ENCODE measurements at places on chromosomes 16 and 17.

- DNase-seq: no peak
These were observed 3.8 kb upstream of the C1QL1 start for GRCh38 chr17:44971776-44972483.

DNA sequence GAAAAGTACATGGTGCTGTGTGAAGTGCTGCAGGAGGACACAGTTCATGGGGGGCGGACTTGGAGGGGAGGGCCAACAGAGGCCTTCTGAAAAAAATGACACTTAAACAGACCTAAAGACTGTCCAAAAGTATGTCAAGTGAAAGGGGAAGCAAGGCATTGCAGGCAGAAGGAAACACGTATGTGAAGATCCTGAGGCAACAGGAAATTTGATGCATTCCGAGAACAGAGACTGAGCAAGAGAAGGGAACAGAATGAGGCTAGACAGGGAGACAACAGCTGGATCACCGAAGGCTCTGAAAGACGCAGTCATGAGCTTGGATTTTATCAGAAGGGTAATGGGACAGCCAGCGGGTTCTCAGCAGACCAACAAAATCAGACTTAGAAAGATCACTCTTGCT lies 1.1 kb downstream of the IFT20 start:
- no peak for DNase-seq

GRCh38 chr17:45700171-45701090 lies 83.7 kb upstream of the CRHR1 start:
- DNase-seq: no peak

- no peak for DNase-seq
These were observed 437.3 kb upstream of the DYNLRB2 start for GRCh38 chr16:80103463-80103862.

DNA sequence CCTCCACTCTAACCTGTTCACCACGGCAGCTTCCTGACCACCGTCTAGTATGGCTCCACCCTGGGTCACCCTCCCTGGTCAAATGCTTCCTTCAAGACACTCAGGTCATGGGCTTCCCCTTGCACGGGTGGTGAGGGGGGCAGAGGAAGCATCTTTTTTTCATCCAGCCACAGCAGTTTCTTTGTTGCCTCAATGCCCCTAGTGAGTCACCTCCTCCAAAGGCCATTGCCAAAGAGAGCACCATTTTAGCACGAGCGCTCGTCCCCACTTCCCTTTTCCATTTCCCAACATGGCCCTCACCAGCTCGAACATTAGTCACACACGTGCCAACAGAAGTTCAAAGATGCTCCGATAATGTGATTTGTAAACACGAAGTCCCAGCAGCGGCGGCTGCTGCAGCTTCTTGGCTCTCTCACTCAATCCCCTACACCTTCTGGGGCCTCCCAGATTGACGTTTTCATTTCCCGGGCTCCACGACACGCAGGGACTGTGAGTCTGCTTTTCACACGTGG lies 134.6 kb downstream of the GAS7 start:
- no peak for DNase-seq

GRCh38 chr16:29877266-29877961 lies 14.4 kb upstream of the CDIPT start:
- no peak for DNase-seq

GRCh38 chr17:55817397-55817709 lies 66.5 kb downstream of the PCTP start:
- no peak for DNase-seq

DNA sequence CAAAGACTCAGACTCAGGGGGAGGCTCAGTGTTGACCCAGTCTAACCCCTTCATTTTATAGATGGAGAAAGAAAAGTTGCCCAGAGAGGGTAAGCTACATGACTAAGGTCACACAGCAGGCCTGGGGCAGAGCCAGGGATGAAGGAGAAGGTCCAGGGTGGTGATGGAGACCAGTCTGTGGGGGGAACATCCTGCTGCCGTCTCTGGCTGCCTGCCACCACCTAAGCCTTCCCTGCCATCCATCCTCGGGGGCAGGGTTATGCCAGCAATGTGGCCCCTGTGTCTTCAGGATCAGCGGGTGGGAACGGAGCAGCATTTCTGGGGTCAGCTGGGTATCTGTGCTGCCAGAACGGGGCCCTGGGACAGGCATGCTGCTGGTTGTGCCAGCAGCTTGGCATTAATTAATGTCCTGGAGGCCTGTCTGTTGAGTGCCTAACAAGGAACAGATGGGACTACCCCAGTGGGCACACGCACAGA lies 5.5 kb downstream of the DOK4 start:
- DNase-seq: no peak

DNA sequence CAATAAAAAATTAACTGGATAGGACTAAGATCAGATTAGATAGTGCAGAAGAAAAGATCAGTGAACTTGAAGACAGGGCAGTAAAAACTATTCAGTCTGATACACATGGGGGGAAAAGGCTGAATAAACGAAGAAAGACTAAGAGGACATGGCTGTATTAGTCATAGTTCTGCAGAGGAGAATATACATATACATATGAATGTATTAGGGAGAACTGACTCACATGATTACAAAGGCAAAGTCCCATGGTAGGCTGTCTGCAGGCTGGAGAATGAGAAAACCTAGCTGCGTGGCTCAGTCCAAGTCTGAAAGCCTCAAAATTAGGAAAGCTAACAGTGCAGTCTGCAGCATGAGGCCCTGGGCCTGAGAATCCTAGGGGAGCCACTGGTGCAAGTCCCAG lies 98.2 kb upstream of the GNAO1 start:
- DNase-seq: no peak

DNA sequence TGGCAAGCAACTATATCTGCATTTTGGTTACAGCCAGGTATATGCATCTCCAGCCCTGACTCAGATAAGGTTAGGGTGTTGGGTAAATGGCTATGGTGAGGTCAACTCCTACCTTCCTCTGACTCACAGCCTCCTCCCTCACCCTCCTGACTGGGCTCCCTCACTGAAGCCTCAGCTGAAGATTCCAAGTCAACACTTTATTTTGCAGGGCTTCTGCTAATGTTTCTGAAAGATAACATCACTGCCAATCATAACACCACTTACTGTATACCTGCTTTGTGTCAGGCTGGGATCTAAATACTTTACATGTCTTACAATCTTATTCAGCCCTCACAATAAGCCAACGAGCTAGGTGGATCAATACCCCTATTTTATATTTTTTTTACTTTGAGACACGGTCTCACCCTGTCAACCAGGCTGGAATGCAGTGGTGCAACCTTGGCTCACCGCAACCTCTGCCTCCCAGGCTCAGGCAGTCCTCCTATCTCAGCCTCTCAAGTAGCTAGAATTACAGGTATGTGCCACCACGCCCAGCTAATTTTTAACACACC lies 47.8 kb upstream of the GCSH start:
- no peak for DNase-seq

- DNase-seq: no peak
These were observed 26.1 kb downstream of the DHRS7C start for GRCh38 chr17:9765322-9765721.

DNA sequence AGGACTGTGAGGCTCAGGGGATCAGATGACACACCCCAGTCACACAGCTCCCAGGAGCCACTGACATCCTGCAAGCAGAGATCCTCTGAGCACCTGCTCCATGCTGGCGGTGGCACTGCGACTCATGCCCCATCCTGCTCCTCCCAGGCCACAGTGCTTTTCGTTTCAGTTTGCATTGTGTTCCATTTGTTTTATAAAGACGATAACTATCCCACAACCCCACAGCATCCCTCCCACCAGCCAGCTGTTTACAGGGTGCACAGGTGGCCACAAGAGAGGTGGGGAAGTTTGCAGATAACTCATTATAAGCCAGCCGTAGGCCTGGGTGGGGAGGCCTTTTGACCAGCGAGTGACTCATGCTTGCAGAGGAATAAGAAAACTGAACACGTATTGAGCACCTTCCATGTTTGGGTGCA lies 28.2 kb downstream of the BCO1 start:
- DNase-seq: no peak

DNA sequence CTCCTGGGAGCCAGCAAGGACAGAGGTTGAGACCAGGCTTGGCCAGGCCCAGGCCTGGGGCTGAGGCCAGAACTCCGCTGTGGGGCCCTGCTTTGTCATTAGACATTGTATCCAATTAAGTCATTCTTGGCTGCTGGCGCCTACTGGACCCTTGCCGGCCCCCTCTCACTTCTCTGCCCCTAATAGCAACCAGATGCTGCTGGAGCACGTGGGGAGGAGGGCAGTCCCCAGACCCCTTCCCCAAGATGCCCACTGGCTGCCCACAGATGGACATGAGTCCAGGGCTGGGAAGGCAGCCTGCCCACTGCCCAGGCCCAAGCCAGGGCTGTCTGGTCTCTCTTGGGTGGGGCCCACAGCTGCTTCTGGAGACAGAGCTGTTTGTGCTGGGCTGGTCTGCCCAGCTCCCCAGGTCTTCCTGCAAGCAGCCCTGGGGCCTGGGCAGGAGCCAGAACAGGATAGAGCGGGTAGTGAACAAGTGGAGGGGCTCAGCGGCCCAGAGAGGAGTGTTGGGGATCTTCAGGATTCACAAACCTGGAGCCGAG lies 7.8 kb downstream of the PLXDC1 start:
- DNase-seq: no peak

DNA sequence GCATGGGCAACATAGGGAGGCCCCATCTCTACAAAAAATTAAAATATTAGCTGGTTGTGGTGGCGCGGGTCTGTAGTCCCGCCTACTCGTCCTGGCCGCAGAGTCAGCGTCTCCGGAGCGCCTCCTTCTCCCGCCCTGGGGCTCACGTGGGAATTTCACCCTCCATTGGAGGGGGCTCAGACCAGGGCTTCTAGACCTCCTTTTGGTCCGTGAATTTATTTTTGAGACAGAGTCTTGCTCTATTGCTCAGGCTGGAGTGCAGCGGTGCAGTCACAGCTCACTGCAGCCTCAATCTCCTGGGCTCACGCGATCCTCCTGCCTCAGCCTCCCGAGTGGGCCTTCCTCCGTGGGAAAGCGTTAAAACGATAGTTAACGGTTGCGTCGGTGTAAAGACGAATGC lies 394 bp upstream of the NME4 start:
- no peak for DNase-seq

- DNase-seq: peak; percentile 28
These were observed 16.5 kb upstream of the PRM1 start for GRCh38 chr16:11297492-11298142.

DNA sequence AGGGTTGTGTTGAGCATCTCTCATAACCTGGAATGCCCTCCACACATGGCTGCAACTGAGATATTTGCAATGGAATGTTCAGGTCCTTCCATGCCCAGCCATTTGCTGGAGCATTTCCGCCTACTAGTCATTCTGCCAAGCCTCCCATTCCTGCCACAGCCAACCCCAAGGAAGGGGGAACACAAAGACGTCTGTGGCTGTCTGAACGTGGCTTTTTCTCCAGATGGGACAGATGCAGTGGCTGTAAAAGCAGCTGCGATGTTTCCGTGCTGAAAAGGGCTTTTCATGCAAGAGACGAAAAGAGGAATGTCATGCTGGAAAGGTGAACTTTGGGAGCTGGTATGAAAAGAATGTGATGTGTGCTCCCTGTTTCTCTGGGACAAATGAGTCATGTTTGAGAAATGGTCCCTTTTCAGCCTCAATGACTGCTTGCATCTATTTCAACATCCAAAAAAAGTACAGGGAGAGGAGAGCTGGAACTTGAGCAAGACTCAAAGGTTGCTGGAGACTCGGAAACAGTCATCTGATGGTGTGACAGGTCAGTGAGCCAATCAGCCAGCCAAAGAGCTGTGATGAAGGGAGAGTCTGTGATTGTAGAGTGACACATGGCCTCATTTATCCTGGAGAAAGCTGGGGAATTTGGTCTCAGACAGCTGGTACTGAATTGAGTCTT lies 208.9 kb downstream of the SHISA9 start:
- DNase-seq: no peak

- DNase-seq: no peak
These were observed 6.5 kb upstream of the CDH5 start for GRCh38 chr16:66359811-66360608.

DNA sequence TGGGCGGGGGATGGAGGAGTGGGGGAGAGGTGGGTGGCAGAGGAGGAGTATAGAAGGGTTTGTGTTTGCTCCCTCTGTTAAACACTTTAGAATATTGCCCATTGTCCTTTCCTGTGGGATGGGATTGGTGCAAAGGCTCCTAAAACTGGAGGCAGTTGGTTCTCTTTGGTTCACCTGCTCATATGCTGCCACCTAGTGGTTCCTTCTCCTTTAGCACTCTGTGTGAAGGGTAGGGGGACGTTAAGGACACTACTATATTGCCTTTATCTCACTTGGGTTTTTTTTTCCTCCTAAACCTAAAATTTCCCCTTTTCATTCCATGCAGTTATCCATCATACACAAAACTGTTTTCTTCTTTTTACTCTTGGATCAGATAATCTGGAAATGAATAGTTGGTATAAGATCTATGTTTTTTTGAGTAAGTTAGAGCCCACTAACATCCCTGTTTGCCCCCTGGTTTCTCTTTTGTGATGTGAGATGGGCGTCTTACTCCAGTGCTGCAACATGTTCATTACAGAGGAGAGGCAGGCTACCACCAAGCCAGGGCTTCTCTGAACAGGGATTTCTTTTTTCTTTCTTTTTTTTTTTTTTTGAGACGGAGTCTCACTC lies 23.8 kb downstream of the SNX11 start:
- DNase-seq: no peak

GRCh38 chr17:64323774-64324173 lies 60.7 kb upstream of the TEX2 start:
- DNase-seq: no peak

DNA sequence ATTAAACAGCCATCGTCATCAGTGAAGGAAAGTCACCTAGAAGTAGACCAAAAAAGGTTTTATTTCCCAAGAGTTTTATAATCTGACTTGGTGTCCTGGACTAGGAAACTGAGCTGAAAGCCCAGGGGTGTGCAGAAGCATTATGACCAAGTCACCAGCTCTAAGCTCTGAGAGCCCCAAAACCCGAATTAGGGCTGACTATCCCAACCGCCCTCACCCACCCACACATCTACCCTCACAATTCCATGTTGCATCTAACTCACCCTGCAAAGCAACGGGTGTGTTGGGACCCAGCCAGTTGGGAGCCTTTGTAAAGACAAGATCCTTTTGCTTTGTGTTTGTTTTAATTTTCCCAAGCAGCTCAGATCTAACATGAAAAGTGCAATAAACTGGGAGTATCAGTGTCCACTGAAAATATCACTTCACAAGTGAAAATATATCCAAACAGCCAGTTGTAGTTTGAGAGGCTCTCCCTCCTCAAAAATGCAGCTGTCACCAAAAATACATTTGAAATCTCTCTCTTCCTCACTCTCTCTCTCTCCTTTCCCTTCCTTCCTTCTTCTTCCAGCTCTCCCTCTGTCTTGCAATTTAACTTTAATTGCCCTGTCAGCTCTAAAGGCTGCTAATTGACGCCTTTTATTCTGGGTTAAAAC lies 16.2 kb upstream of the NOG start:
- DNase-seq: no peak

GRCh38 chr16:56885446-56886162 lies 20.6 kb downstream of the SLC12A3 start:
- DNase-seq: no peak

- peak; percentile 47 for DNase-seq
These were observed 33.1 kb upstream of the PHB1 start for GRCh38 chr17:49447628-49448302.

- DNase-seq: no peak
These were observed 41.3 kb downstream of the IRF8 start for GRCh38 chr16:85940214-85940613.

GRCh38 chr16:4792951-4793513 lies 2.1 kb upstream of the SMIM22 start:
- no peak for DNase-seq

All from stromal cell of bone marrow (primary cell).